Activated T-helper 17 cell treated with anti-CD3 and anti-CD28 coated beads, Interleukin-2, amount 50 U/mL, for 72 hours (primary cell): ENCODE measurements at places on chromosomes 1 and 21.

- no peak for ATAC-seq
These were observed 47.3 kb upstream of the GPR37L1 start for GRCh38 chr1:202075389-202075788.

DNA sequence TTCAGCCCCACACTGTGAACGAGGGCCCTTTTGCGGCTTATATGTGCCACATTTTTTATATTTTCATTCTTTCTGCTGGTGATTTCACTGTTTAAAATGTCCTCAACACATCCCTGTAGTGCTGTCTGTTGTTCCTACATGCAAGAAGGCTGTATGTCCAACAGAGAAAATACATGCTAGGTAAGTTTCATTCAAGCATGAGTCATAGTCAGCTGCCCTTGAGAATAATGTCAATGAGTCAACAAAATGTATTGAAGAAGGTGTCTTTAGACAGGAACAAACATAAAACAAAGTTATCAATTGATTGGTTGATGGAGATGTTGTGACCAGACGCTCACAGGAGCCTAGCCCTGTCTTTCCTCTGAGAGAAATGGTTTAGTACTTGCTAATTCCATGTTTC is 553.4 kb downstream of the PLPP3 start:
- ATAC-seq, result no peak

DNA sequence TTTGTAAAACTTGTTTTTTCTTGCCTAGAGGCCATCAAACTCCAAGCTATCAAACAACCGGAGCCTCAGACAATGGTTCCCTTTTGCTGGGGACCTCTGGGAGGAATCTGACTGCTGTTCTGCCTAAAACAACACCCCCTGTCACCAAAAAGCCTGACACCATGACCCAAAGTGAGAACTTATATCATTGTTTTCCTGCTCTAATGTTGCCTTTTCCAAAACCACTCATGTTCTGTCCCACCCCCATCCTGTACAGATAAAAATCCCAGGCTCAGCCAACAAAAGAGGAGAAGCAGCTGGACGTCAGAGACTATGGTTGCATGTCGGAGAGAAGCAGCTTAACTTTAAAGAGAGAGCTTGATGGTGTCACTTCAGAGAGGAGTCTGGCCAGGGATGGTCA is 327.2 kb upstream of the CXADR start:
- no peak for ATAC-seq

DNA sequence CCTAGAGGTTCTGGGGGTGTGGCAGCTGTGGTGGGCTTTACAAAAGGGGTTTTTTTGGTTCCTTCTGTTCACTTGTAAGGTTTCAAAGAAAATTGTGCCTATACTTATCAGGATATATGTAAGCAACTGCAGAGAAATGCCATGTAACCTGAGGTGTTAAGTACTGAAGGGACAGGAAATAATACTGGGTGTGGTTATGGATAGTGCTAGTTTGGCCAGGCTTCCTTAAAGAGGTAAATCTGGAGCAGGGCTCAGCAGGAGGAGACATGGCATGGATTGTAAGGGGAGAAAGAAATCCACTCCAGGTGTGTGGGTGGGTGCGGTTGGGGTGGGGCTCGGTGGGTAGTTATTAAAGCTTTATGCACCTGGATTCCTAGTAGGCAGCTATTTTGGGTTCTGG is 28.3 kb downstream of the KIRREL1 start:
- ATAC-seq, result no peak
